ENCODE measurements at places on chromosomes 4 and X. TPM values are rescaled to one million over a fixed set of nuclear protein-coding genes. Genes with fewer than 3 reads are reported as not detected.

SMIM14 gene
- 61.5 TPM for total RNA-seq

ZNF41 gene
- 9.0 TPM for total RNA-seq

PRDM8 gene
- 5.0 TPM for total RNA-seq

LSM6 gene
- 17.0 TPM for total RNA-seq

DNA sequence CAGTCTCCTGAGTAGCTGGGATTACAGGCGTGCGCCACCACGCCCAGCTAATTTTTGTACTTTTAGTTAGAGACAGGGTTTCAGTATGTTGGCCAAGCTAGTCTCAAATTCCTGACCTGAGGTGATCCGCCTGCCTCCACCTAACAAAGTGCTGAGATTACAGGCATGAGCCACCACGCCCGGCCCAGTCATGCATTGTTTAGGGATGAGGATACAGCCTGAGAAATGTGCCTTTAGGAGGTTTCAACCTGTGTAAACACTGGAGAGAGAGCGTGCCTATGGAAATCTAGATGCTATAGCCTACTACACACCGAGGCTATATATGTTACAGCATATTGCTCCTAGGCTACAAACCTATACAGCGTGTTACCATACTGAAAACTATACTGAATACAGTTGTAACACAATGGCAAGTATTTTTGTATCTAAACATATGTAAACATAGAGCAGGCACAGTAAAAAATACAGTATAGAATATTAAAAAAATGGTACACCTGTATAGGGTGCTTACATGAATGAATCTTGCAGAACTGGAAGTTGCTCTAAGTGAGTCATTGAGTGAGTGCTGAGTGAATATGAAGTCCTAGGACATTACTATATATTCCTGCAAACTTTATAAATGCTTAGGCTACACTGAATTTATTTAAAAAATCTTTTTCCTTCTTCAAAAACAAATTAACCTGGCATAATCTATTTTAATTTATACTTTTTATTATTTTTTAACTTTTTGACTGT, 588.2 kb upstream of the ADGRL3 start:
- H3K4me1 ChIP-seq, result no peaks in the 10 kb centered on the region
- no peak overlapping the region for H3K27ac ChIP-seq
- no peak overlapping the region for H3K4me3 ChIP-seq
- H3K27me3 ChIP-seq, result no peaks in the 10 kb centered on the region

DNA sequence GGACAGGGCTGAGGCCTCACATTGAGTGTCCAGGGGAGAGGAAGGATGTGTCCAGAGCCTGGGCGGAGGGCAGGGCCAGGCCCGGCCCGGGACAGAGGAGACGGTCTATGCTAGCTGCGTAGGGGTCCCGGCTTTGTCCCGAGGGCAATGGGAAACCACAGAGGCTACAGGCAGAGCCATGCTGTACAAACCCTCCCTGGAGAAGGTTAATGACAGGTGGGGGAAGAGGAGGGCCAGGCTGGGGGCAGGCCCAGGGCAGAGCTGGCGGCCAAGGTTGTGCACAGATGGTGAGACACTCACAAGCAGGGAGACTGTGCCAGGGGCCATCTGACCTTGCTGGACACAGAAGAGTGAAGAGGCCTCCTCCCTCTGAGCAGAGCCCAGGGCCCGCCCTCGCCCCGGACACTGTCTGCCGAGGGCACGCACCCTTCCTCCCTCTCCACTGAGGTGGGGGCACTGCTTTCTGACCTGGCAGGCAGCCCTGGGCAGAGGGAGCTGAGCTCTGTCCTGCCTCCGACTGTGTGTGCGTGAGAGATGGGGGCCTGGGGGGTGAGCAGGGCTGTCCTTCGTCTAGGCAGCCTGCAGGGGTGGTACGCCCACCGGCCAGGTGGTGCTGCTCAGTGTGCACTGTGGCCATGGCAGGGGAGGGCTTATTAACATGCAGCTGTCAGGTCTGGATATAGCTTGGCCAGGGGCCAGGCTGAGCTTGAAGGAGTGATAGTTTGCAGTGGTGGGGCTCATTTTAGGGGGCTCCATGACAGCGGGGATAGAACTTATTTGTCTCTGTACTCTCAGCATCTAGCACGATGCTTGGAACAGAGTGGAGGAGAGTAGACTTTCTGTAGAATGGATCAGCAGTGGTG, 75.7 kb upstream of the LRPAP1 start:
- H3K4me1 ChIP-seq, result no peaks in the 10 kb centered on the region
- H3K4me3 ChIP-seq, result no peak overlapping the region
- H3K27me3 ChIP-seq, result no peaks in the 10 kb centered on the region
- no peak overlapping the region for H3K27ac ChIP-seq
- no peaks in the 10 kb centered on the region for H3K36me3 ChIP-seq
- peak; percentile 29 for DNase-seq

DNA sequence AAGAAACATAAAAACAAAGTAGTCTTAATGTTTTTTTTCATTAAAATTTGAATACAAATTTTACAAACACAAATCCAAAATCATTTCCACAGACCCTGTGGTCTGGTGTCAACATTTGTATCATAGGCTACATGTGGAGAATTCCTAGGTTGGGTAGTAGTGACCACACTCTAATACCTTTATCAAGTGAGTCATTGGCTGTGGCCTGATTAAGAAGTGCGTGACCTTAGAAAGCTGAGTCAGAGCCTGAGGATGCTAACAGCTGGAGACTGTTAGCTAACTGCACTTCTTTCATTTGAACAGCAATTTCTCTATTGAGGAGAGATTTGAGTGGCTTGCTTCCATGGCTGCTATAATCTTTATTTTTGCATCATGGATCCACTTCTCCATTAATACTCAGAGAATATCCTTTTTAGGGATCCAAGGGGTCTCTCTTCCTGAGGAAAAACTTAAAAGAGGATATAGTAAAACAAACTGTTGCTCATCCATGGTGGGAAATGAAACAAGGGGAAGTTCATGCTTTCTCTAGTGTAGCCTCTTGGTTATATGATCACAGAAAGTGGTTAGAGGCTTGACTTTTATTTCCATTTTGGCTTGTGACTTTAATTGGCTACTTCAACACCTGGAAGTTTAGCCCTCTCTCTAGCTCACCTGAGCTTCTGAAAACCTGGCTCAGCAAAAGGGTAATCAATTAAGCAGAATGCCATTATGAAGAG, 335.8 kb downstream of the PABPC4L start:
- H3K27me3 ChIP-seq, result no peaks in the 10 kb centered on the region
- H3K4me1 ChIP-seq, result peaks cover 4% of the 10 kb centered on the region
- H3K36me3 ChIP-seq, result no peaks in the 10 kb centered on the region
- no peak for DNase-seq
- H3K4me3 ChIP-seq, result no peak overlapping the region
- H3K27ac ChIP-seq, result no peak overlapping the region

DNA sequence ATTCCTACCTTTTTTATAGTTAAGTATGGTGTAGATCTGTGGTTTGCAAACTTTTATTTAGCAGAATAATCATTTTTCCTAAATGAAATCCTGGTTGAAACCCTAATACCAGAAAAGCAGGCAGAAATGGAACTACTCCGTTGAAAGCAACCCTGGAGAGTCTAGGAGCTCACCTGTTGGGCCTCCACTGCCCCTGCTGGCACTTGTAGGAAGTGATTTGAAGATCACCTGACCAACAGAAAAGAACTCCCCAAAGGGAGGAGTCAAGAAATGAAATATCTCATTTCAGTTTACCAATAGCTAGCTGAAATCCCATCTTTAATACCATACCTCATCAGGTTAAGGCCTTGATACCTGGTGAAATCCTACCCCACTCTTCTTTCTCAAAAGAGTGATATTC, 277.1 kb downstream of the KLHL13 start:
- no peak overlapping the region for H3K27ac ChIP-seq
- H3K4me3 ChIP-seq, result no peak overlapping the region
- H3K27me3 ChIP-seq, result no peaks in the 10 kb centered on the region
- no peak for DNase-seq

GRCh38 chr4:171981185-171981584, 168.0 kb downstream of the GALNTL6 start:
- H3K27ac ChIP-seq, result no peak overlapping the region
- H3K4me1 ChIP-seq, result no peaks in the 10 kb centered on the region
- no peak overlapping the region for H3K4me3 ChIP-seq

- peak; percentile 97 for DNase-seq
- no peaks in the 10 kb centered on the region for H3K36me3 ChIP-seq
These were observed 961 bp upstream of the NOCT start for GRCh38 chr4:139014371-139015268.

GRCh38 chrX:35507701-35508100, 290.4 kb upstream of the MAGEB16 start:
- H3K27me3 ChIP-seq, result no peaks in the 10 kb centered on the region
- H3K36me3 ChIP-seq, result no peaks in the 10 kb centered on the region
- no peak for DNase-seq
- no peak overlapping the region for H3K4me3 ChIP-seq
- no peak overlapping the region for H3K27ac ChIP-seq

DNA sequence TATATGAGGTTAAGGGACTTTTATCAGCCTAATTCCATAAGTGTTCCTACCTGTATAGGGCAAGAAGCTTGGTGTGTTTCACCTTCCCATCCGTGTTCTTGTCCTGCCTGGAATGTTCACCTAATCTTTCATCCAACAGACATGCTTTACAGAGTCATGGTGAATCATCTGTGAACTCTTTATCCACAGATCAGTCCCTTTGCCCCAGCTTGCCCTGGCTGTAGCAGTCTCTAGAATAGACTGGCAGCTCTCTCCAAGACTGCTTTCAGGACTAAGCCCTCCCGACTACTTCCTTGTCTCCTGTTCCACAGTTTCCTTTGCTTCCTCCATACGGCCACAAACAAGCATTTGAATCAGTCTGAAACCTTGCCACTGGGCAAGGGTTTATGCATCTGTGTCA, 177.9 kb upstream of the IL15 start:
- no peak overlapping the region for H3K27ac ChIP-seq
- no peaks in the 10 kb centered on the region for H3K36me3 ChIP-seq
- DNase-seq, result no peak
- no peaks in the 10 kb centered on the region for H3K4me1 ChIP-seq
- no peaks in the 10 kb centered on the region for H3K27me3 ChIP-seq
- no peak overlapping the region for H3K4me3 ChIP-seq

GRCh38 chr4:6674500-6675149, 19.1 kb upstream of the S100P start:
- H3K4me1 ChIP-seq, result peaks cover 19% of the 10 kb centered on the region
- DNase-seq, result no peak
- peaks cover 7% of the 10 kb centered on the region for H3K36me3 ChIP-seq
- H3K27ac ChIP-seq, result no peak overlapping the region
- H3K27me3 ChIP-seq, result no peaks in the 10 kb centered on the region

- no peak overlapping the region for H3K27ac ChIP-seq
- no peak overlapping the region for H3K4me3 ChIP-seq
- H3K4me1 ChIP-seq, result no peaks in the 10 kb centered on the region
These were observed 37.9 kb upstream of the RASL11B start for GRCh38 chr4:52824270-52824602.

GRCh38 chr4:67746797-67747495, 7.2 kb downstream of the GNRHR start:
- H3K4me3 ChIP-seq, result no peak overlapping the region
- no peaks in the 10 kb centered on the region for H3K36me3 ChIP-seq
- no peaks in the 10 kb centered on the region for H3K27me3 ChIP-seq
- no peak for DNase-seq
- no peak overlapping the region for H3K27ac ChIP-seq
- peaks cover 11% of the 10 kb centered on the region for H3K4me1 ChIP-seq

GRCh38 chrX:17062065-17062464, 115.6 kb downstream of the REPS2 start:
- no peak for DNase-seq
- H3K27ac ChIP-seq, result no peak overlapping the region
- H3K36me3 ChIP-seq, result no peaks in the 10 kb centered on the region
- H3K4me1 ChIP-seq, result no peaks in the 10 kb centered on the region

DNA sequence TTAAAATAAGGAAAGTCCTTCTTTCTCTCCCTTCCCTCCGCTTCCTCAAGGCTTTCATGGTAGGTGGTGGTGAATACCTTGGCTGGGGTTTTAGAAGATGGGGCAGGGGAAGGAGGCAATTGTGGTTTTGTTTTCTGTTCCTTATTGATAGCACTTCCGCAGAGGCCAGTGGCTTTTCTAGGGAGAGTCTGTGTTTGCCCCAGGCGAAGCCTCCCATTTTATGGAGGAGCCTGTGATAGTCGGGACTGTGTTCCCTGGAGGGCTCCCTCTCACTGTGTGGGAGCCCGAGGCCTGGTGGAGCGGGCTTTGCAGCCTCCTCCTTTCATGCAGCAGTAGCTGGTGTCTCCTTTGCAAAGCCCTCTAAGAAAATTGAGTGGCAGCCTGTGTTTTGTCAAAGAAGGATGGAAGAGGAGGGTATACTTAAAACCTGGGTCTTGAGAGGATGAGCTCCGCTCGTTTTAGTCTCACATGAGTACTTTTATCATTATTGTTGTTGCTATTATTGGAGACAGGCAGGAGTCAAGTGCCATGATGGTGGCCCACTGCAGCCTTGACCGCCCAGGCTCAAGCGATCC, 29.8 kb upstream of the STOX2 start:
- no peaks in the 10 kb centered on the region for H3K27me3 ChIP-seq
- H3K27ac ChIP-seq, result no peak overlapping the region
- no peaks in the 10 kb centered on the region for H3K36me3 ChIP-seq
- H3K4me3 ChIP-seq, result no peak overlapping the region
- DNase-seq, result no peak

DNA sequence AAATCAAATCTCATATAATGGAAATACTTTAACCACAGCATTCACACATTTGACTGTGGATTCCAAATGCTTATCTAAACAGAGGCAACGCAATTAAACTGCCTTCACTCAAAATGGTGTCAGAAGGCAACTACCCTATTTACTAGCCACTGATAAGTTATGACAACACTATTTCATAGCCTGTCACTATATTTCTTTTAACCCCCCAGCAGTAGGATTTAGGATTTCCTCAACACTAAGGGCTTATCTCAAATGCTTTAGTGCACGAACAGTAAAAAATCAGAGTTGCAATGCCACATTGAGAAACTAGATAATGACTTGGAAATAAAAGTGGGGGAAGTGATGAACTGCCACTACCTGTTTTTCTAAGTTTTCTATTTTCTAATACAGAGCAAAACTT, 66.7 kb downstream of the DHX15 start:
- H3K27me3 ChIP-seq, result no peaks in the 10 kb centered on the region
- no peak overlapping the region for H3K27ac ChIP-seq
- no peak for DNase-seq
- H3K4me1 ChIP-seq, result peaks cover 6% of the 10 kb centered on the region
- no peak overlapping the region for H3K4me3 ChIP-seq
- peaks cover 6% of the 10 kb centered on the region for H3K36me3 ChIP-seq

DNA sequence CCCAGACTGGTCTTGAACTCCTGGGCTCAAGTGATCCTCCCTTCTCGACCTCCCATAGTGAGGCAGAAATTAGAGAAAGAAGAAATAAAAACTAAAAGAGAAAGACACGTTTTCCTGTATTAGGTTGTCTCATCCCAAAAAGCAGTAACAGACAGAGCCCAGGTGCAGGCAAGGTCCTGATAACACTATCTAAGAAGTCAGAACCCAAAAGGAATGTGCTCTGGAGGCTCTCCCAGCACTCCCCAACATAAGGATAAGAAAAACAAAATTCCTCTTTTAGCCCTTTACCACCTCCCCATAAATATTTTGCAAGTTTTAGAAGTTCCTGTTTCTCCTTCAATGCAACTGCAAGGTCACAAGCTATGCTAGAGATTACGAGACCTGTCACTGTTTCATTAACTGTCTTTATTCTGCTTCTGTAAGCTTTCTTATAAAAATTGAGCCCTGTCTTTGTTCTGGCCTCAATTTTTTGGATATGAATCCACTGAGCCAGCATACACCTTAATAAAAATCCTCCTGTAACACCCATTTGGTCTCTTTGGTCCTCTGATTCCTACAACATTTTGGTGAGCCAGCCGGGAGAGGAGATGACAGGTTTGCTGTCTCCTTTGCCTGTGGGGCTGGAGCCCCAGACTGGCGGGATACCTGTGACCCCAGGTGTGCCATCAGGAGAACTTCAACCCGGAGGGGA, 25.9 kb downstream of the LIAS start:
- no peaks in the 10 kb centered on the region for H3K36me3 ChIP-seq
- DNase-seq, result no peak
- no peak overlapping the region for H3K27ac ChIP-seq
- H3K27me3 ChIP-seq, result no peaks in the 10 kb centered on the region
